ENCODE measurements at places on chromosomes 2 and 18.

DNA sequence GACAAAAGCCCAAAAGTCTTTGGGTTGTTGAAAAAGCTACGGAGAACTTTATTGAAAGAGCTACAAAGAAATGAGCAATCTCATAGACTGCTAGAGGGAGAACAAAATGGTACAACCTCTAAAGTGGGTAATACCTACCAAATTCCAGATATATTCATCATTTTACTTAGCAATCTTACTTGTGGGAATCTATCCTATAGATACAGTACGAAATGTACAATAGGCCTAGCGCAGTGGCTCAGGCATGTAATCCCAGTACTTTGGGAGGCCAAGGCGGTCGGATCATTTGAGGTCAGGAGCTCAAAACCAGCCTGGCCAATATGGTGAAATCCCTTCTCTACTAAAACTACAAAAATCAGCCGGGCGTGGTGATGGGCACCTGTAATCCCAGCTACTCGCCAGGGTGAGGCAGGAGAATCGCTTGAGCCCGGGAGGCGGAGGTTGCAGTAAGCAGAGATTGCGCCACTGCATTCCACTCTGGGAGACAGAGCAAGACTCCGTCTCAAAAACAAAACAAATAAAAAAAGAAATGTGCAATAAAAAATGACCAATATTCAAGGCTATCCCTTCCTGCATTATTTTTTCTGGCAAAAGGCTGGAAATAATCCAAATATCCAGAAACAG lies 10.1 kb downstream of the EXOC6B start:
- peak; percentile 61 for DNase-seq

DNA sequence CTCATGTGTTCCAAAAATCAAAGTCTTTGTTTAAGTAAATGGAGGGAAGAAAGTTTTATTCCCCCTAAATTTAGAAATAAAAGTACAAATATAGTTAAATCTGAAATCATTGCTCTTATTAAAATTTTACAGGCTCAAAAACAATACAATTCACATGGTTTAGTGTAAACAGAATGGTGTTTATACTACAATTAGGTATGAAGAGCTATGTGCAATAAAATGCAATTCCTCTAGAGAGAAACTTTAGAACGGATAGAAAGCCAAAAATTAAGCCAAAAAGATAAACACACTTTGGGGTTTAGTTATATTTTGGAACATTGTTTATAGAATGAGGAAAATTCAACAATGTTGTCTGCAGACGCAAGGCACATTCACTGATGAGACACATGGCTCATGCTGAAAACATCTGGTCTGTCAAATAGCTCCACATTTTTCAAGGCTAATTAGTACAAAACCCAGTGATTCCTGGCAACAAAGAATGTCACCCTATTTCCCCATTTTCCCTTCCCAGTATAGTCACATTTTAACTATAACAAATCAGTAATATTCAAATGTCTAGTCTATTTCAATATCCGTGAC lies 103.3 kb downstream of the EXOC6B start:
- peak; percentile 74 for DNase-seq

DNA sequence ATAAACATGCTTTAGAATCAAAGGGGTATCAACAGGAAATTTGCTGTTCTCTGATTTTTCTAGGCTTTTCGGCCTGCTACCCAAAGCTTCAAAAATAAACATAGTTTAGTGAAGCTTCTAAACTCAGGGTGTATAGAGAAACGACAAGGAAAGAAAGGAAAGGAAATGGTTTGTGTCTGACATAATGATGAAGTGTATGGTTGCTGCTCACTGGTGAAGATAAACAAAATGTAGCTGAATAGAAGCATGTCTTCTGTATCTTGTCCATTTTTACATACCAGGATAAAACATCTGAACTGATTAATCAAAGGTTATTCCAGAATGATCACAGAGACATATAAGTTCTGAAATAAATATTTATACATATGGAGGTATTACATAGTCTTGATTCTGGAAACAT lies 1324.6 kb upstream of the NRXN1 start:
- DNase-seq, result no peak

GRCh38 chr2:230676546-230676945 lies 36.1 kb upstream of the CAB39 start:
- no peak for DNase-seq

- DNase-seq, result no peak
Observed at GRCh38 chr2:7929281-7929680, 752.6 kb upstream of the ID2 start.

GRCh38 chr18:79575891-79576685 lies 103.5 kb upstream of the CTDP1 start:
- no peak for DNase-seq
